ENCODE measurements at places on chromosomes 2 and 18.
A peak's percentile ranks its signal among the peaks of the same experiment; 100 is the strongest.

GRCh38 chr2:158211502-158211901 is 109.8 kb downstream of the UPP2 start:
- DNase-seq, result no peak

DNA sequence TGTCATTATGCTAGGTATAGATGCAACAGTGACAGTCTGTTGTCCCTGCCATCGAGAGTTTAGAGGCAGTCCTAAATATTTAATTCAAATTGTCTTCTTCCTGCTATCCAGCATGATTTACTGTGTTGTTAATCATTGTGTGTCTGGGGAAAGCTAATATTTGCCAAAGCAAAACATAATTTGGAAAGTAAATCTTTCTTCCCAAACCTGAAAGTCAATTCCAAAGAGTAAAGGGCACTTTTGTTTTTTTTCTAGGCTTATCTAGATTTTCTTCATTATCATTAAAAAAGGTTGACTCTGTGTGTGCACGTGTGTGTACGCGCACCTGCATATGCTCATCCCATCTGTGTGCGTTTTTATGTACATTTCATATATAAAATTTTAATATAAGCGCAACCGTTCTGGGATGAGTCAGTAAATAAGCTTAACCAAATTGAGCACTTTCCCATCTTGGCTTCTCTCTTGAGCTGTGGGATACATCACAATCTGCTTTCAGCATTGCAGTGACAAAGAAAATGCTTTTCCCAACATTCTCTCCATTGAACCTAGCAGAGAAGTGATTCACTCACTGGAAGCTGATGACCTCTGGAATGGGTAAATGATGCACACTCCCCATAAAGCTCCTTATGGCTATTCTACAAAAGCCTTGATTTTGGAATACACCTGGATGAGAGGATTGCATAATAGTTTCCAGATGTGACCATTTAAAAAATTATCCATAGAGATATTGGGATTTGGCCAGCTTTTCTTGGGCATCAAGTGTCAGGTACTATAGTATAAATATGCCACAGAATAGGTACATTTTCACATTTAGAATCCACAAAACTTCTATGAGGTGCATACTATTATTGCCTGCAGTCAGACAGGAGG is 488.4 kb downstream of the ADCYAP1 start:
- DNase-seq, result no peak

DNA sequence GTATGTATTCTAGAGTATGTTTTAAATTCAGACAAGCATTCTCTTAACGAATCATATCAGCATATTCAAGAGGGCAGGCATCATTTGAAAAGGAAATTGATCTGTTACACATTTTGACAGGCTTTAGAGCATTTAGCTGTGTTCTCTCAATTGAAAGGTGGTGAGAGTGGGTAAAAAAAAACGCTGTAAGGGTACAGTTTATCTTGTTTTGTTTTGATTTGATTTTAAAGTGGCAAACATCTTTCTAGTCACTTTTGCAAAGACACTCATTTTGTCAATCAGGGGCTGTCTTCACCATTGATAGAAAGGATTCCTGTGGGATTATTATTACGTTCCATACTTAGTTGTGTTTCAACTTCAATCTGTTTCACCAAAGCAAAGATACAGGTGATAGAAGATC is 2.2 kb downstream of the CDH19 start:
- no peak for DNase-seq

- no peak for DNase-seq
These were observed 325.2 kb downstream of the GBX2 start for GRCh38 chr2:235842941-235843340.

- no peak for DNase-seq
These were observed 30.3 kb downstream of the TNP1 start for GRCh38 chr2:216829533-216829932.

DNA sequence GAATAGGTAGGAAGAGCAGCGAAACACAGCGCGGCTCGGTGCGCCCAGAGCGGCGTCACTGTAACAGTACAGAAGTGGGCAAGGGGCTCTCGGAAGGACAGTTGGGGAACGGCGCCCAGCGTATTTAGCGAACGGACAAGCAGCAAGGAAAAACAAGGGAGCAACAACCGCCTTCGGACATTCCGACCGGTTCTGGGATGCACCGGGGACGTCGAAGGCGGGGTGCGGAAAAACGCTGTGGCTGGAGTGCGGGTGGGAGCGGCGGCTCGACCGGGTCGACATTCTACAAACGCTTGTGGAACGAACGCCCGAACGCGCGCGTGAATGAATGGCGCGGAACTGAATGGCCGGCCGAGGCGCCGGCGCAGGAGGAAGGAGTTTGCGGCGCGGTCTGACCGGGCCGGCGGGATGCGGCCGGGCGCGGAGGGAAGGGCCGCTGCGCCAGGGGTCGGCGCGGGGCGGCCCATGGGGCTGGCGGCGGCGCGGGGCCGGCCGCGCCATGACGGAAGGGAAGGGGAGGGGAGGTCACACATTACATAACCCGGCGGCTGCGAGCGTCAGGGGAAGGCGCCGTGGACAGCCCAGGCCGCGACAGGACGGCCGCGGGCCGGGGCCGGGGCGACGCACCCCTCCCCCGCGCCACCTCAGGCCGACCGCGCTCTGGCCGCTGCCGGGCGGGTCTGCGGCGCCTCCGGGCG is 605 bp downstream of the REV1 start:
- peak; percentile 64 for DNase-seq
